ENCODE measurements at places on chromosomes 5 and 9.

DNA sequence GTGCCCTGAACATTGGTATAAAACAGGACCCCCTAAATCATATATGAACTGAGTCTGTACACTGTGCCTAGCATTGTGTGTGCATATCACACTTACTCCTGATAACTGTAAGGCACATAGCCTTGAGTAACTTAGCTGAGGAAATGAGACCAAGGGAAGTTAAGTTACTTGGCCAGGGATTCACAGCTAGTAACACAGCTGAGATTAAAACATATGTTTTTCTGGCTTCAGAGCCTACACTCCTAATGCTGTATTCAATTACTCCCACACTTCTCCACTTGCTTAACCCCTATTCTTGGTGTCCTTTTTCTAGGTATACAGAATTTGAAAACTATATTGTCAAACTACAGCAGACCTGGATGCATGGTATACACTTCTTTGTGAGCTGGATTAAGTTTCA, 12.8 kb downstream of the GHR start:
- no peak for DNase-seq

DNA sequence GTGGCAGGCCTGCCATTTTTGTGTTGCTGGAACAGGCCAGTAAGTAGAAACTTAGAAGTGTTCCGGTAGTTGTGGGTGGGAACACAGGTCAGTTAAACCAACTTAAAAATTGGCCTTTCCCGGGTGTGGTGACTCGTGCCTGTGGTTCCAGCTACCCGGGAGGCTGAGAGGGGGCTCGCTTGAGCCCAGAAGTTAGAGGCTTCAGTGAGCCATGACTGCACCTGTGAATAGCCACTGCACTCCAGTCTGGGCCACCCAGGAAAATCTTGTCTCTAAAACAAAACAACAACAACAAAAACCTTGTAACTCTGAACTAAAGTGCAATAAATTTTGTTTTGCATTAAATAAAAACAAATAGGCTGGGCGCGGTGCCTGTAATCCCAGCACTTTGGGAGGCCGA, 1.4 kb upstream of the NHP2 start:
- DNase-seq: no peak

GRCh38 chr9:137534256-137535119, 15.7 kb downstream of the PNPLA7 start:
- no peak for DNase-seq

GRCh38 chr5:172715421-172715780, 55.6 kb downstream of the DUSP1 start:
- DNase-seq: no peak

DNA sequence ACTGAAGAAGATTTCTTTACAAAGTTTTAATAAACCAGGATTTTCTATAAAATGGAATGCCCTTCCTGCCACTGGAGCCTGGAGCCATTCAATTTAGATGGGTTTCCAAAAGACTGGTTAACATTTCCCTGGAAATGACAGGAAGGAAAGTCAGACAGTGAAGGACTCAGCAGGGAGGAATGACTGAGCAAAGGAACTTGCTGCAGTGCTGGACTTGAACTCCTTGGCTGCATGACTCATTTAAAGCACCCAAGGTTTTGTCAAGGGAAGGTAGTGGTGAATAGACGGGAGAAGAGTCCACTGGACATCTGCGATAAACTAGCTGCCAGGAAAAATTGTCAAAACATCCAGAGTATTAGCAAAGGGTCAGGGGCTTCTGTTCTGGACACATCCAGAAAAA, 163.8 kb upstream of the SLC28A3 start:
- DNase-seq: no peak

DNA sequence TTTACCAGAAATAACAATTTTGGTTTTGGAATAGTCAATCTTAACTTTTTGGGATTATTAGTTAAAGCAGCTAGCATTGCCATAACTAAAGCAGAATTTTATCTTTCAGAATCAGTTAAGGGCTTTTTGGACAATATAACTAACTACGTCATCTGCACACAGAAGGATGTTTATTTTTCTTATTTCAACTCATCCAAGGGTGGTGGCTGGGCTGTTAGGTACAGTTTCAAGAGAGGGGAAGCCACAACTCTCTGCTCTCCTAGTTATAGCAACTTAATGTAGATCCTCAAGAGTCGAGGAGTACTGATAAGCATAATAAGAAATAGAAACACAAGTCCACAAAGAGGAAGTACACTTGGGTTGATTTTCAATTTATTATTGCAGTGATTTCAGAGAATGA, 65.6 kb downstream of the ANKRD55 start:
- no peak for DNase-seq

Measured in gastrocnemius medialis (tissue), 4 donors.